ENCODE measurements at places on chromosomes 12 and 14.

DNA sequence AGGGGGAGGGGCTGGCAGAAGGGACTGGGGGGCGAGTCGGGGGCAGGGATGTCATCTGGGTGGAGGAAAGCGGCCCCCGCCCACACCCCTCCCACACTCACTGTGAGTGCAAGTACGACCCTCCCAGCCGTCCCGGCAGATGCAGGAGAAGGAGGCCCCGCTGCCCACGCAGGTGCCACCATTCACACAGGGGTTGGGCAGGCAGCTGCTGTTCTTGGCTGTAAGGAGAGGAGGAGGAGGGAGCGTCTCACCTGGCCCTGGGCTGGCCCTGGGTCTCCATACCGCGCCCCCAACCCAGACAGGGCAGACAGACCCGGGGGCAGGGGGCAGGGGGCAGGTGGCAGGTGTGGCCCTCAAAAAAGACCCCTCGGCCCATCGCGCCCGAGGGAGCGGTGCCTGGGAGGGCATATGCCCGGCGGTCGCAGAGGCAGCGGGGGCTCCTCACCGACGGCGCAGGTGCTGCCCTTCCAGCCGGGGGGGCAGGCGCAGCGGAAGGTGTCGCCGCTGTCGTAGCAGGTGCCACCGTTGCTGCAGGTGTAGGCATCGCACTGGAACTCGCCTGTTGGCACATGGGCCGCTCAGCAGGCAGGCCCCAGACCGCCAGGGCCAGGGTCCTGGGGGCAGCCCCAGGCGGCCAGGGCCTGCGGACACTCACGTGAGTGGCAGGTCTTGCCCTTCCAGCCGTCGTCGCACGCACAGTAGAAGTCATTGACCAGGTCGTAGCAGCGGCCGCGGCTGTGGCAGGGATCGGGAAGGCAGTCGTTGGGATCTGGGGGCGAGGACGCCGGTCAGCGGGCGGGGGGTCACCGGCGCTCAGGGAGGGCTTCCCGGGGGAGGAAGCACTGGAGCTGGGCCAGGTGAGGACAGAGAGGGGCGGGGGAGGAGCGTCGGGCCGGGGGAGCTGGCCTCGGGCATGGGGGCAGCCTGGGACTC lies 20.6 kb downstream of the JAG2 start:
- ATAC-seq = no peak

DNA sequence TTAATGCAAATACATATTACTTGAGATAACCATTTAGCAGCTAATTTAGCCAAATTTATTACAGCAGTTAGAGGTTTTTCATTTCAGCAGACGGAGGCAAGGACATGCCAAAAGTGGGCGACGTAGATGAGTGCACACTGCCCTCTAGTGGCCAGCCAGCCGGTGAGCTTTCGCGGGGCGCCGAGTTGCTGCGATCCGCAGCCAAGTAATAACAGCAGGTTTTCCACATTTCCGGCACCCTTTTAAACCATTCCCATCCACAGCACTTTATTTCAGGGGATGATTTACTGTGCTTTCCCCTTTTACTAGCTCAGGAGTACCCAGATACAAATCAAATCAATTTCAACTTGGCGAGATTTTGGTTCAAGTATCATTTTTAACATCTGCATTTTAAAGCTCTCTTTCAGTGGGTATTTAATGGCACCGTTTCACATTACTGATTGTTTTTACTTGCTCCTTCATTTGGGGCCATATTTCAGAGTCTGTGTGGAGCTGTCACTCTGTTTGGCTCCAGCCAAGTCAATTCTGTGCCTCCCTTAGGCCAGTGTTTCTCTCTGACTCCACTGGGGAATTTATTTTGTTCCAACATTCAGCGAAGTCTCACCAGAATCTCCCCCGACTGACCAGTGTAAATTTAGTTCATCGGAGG lies 158.0 kb downstream of the EGLN3 start:
- ATAC-seq = peak; percentile 73

DNA sequence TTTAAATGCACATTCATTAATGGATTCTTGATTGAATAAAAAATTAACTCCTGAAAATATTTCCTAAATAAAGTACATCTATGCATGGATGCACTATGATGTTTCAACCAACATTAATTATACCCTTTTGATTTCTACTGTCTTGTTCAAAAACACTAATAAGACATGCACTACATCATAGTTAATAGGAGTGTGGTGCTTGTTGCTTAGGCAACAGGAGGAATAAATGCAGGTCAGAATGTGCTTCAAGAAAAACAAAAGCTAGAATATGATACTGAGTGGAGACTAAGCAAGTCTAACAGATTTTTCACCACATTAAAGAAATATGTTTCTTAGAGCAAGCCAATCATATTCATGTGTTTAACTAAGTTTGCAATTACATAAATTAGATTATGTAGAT lies 495.8 kb upstream of the GARIN6 start:
- no peak for ATAC-seq

DNA sequence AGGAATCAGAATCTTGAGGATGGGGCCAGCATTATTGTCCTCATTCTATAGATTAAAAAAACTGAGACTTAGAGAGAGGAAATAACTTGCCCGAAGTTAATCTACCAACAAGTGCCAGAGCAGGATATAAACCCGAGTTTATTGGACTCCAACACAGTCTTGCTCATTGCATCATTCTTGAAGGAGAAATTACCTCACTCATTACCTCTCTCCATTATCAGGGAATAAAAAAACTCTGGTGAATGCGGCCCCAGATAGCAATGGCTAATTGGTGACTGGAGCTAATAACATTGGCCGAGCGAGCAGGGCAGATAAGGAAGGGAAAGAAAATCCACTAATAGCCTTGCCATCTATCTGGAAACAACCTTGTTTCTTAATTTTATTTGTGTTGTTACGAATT lies 24.7 kb upstream of the TMED10 start:
- no peak for ATAC-seq

DNA sequence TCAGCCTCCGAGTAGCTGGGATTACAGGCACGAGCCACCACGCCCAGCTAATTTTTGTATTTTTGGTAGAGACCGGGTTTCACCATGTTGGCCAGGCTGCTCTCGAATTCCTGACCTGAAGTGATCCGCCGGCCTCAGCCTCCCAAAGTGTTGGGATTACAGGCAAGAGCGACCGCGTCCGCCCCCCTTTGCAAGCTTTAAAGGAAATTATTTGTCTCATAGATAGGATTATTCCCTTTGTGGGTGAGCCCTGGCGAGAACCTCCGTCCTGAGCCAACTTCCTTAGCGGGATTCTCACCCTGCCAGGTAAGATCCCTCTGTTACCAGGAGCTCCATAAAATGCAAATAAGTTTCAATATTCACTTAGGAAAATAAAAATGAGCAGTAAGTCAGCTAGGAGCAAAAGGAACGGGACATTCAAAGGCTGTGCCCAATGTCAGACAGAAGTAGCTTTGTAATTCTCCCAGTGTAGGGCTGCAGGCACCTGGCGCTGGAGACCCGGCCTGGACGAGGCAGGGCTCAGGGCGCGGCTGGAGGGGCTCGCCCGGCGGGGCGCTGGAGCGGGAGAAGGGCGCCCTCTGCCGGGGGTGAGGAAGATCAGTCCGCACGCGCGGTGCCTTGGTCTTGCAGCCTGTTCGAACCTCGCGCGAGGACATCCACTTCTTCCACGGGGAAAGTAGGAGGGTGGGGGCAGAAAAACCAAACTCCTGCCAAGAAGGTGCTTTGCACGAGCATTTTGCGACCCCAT lies 47.2 kb upstream of the PLXNC1 start:
- ATAC-seq = peak; percentile 80

- no peak for ATAC-seq
These were observed 1.6 kb upstream of the MANSC4 start for GRCh38 chr12:27781680-27782079.

DNA sequence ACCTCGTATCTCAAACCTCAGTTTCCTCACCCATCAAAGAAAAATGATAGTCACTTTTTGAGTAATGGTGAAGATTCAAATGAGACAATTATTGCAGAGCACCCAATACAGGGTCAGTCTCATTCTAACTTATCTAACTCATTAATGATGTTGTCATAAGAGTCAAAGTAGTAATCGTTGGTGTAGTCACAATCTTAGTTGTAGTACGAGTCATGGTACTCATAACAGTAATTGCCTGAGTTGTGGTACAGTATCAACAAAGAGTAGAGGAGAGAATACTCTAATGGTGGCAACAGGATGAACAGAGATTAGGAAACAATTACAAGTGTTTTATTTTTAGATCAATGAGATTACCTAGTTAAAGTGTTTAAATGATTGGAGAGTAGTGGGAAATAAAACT lies 93.6 kb upstream of the TMTC2 start:
- ATAC-seq = peak; percentile 48

- ATAC-seq = no peak
These were observed 4.4 kb downstream of the WNT5B start for GRCh38 chr12:1633459-1633858.

GRCh38 chr14:64467101-64467500 lies 1.8 kb downstream of the AKAP5 start:
- ATAC-seq = no peak

- no peak for ATAC-seq
These were observed 134.1 kb upstream of the KRAS start for GRCh38 chr12:25384893-25385248.

DNA sequence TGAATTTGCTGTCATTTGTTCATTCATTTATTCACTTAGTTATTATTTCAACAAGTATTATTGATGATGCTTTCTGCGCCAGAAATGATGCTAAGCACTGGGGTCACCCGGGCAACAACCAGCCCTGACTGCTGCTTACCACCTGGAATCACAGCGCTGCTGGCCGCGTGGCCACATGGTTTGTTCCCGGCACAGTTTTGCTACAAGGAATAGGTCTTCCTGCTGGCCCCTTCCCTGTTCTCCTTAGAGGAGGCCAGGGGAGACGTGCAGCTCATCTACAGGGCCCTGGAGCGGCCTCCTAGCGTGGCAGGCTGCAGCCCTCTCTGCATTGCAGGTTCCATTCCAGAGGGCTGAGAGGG lies 7.0 kb downstream of the JDP2 start:
- ATAC-seq = no peak

- ATAC-seq = no peak
These were observed 6.6 kb upstream of the ACADS start for GRCh38 chr12:120719072-120719471.

- ATAC-seq = peak; percentile 52
These were observed 10.9 kb upstream of the IL26 start for GRCh38 chr12:68236421-68237059.

- no peak for ATAC-seq
These were observed 6.1 kb upstream of the CD9 start for GRCh38 chr12:6193853-6194815.

DNA sequence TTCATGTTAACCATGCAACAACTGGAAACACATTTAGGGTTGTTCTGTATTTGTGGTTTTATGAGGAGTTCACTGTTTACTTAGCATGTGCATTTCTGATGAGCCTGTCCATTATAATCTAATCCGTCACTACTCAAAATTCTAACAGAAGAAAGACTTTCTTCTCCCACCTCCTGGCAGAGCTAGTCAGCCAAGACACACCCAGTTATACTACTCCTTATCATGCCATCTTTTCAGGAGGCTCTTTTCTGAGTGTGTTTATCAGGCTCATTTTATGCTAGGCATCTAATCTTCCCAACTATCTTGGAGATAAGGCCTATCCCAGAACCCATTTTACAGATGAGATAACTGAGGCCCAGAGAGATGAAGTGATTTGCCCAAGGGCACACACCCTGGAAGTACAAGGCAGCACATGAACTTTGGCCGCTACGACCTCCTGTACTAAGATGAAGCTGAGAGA lies 10.4 kb upstream of the MED13L start:
- ATAC-seq = no peak

GRCh38 chr12:54330442-54330841 lies 5.5 kb downstream of the COPZ1 start:
- ATAC-seq = no peak

GRCh38 chr14:22481546-22481945 lies 107.5 kb downstream of the DAD1 start:
- ATAC-seq = no peak

GRCh38 chr12:100554608-100555077 lies 18.8 kb upstream of the GAS2L3 start:
- ATAC-seq = no peak

DNA sequence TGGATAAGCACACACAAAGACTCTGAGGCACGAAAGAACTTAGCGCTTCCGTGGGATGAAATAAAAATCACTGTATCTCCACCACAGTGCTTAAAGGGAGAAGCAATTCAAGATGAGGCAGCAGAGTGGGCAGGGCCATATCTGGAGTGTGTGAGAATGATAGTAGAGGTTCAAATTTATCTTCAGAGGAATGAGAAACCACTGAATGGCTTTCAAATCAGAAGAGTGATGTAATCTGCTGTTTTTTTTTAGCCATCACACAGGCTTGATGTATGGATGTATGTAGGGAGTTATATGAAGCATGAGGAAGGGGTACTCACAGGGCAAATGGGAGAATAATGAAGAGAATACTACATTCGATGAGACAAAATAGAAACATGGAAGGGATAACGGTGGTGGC lies 24.1 kb downstream of the MDGA2 start:
- no peak for ATAC-seq

GRCh38 chr12:90859591-90859990 lies 95.4 kb downstream of the CCER1 start:
- no peak for ATAC-seq

- peak; percentile 51 for ATAC-seq
These were observed 167.1 kb upstream of the OR4E1 start for GRCh38 chr14:21840765-21841164.
